ENCODE measurements at places on chromosomes 12 and 14.

GRCh38 chr12:95417372-95417771 lies 56.6 kb upstream of the METAP2 start:
- DNase-seq = no peak

- DNase-seq = no peak
Measured at GRCh38 chr14:74347097-74347794, 1.0 kb upstream of the VRTN start.

DNA sequence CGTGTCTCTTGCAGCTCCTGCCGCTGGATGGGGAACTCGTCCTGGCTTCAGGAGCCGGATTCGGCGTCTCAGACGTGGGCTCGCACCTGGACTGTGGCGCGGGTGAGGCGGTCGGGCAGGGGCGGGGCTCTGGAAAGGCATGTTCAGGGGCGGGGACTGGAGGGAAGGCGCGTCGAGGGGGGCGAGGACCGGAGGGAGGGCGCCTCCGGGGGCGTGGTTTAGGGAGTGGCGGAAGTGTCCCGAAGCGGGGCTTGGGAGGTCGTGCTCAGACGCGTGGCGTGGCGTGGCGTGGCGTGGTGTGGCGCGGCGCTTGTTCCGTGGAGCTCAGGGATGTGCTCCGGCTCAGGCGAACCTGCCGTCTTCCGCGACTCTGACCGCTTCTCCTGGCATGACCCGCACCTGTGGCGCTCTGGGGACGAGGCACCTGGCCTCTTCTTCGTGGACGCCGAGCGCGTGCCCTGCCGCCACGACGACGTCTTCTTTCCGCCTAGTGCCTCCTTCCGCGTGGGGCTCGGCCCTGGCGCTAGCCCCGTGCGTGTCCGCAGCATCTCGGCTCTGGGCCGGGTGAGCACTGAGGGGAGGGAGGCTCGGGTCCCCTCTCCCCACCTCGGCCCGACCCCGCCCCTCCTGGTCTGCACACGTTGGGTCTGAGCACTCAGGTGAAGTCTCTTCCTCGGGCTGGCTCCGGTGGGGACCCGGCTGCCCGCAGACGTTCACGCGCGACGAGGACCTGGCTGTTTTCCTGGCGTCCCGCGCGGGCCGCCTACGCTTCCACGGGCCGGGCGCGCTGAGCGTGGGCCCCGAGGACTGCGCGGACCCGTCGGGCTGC lies 6.2 kb downstream of the AMN start:
- DNase-seq = no peak

GRCh38 chr12:12432364-12432763 lies 75.5 kb downstream of the BORCS5 start:
- DNase-seq = no peak

DNA sequence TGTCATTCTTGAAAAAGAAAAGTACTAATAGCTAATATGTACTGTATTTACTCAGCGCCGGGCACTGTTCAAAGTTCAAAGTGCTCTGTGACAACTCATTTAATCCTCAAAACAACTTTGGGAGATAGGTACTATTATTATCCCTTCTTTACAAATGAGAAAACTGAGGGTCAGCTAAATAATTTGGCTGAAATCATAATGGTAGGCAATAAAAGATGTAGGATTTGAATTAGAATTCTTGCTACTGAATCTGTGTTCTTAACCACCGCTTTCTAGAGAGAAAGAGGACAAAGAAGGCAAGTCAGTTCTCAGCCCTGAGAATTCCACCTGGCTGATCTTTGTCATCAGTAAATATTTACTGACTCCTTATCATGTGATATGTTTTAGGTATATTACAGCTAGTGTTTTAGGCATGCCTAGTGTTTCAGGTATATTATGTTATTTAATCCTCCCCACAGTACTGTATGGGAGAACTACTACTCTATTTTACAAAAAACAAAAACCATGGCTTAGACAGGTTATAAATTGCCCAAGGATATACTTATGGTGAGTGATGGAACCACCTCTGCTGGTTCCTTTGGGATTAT lies 205.7 kb upstream of the GZMB start:
- no peak for DNase-seq
